ENCODE measurements at places on chromosomes 7 and 10.
A peak's percentile ranks its signal among the peaks of the same experiment; 100 is the strongest.

DNA sequence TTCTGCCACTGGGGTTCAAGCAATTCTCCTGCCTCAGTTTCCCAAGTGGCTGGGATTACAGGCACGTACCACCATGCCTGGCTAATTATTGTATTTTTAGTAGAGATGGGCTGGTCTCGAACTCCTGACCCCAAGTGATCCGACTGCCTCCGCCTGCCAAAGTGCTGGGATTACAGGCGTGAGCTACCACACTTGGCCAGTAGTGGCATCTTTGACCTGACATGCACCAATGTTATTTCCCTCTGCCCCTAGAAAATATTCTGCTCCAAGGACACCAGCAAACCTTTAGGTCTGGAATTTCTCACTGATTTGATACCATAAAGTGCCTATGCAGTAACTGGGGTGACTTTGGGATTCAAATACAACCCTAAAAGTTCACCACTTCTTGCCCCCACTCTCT lies 179.4 kb downstream of the ARID5B start:
- no peak for DNase-seq

GRCh38 chr7:5350600-5351385 lies 68.0 kb downstream of the SLC29A4 start:
- no peak for DNase-seq

GRCh38 chr10:96863922-96864543 lies 31.9 kb downstream of the LCOR start:
- DNase-seq = no peak

DNA sequence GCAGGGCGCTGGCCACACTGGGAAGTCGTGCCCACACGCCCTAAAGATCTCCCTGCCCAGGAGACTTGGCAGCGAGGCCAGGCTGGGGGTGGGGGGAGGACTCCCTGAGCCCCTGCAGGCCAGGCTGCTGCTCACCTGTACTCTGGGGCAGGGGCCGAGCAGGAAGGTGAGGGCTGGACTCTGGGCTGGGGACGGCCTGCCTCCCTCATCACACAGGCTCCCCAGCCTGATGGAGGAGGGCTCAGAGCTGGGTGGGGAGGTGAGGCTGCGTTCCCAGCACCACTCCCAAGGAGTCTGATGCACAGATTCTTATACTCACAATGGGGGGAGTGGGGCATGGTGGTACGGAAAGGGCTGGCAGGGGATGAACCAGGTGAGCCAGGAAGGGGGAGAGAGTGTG lies 71.2 kb downstream of the ELFN1 start:
- no peak for DNase-seq

DNA sequence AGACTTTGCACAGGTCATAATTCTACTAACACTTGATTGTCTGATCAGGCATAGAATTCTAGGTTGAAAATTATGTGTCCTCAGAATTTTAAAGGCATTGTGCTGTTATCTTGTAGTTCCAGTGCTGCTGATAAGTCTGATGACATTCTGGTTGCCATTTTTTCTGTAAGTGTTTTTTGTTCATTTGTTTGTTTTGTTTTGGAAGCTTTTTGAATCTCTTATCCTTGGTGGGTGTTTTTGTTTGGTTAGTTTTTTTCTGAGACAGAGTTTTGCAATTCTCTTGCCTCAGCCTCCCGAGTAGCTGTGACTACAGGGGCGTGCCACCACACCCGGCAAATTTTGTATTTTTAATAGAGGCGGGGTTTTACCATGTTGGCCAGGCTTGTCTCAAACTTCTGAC lies 178.9 kb downstream of the CCDC71L start:
- DNase-seq = no peak

DNA sequence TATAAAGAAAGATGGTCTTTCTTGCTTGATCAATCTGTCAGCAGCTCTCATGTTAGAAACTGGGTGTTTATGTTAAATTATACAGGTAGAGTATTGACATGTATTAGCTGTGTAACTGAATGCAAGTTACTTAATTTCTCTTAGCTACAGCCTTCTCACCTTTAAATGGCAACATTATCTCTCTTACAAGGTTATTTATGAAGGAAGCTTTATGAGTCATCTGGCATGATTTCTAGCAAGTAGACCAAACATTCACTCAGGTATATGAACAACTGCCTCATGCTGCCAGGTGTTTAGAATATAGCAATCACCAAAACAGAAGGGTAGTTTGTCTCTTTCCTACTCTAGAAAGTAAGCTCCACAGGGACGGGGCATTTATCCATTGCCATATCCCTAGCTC lies 8.5 kb downstream of the ARL4A start:
- DNase-seq = no peak

DNA sequence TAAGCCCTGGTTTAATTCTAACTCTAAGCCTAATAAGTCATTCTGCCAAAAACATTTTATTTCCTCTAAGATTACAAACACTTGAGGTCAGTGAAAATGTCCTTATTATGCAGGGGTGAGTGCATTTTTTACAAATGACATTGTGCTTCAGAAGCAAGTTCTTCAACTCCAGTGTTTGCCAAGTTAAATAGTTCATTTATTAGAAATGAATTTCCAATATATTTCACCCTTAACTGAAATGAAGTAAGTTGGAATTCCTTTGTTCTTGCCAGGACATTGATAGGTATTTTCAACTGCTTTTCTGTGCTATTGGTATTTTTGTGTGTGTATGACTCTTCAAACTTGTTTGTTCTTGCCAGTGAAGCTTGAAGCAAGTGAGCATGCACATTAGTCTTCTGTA lies 89.5 kb upstream of the CCDC6 start:
- no peak for DNase-seq

DNA sequence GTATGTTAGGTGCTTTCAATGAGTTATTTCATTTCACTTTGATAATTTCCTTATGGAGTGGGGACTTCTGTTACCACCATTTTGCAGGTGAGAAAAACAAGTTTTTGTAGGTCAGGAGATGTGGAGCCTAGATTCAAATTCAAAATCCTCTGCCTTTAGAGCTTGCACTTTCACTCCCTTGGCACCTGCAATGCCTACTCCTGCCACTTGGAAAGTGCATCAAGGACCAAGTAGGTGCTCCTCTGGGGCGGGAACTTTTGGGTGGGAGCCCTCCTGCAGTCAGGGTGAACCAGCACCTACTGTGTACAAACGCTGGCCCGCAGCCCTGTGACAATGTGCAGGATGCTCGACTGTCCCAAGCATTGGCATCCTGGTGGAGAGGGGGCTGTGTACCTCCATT lies 199.0 kb downstream of the EMX2 start:
- DNase-seq = no peak

DNA sequence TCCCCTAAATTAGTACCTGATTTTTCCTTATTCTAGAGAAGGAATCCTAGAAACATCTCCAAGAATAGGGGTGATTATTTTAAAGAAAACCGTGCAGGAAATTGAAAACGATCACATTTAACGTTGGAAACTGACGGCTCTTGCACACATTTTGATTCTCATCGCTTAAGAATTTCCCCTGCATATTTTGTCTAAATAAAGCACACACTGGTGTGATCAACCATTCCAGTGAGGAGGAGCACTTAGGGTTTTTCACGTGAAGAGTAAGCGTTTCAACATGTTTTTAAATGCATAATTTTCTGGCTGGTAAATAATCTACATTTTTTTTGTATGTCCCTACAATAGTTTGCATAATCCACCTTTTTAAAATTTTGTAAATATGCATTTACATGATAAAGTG lies 229.7 kb upstream of the PFKP start:
- no peak for DNase-seq

DNA sequence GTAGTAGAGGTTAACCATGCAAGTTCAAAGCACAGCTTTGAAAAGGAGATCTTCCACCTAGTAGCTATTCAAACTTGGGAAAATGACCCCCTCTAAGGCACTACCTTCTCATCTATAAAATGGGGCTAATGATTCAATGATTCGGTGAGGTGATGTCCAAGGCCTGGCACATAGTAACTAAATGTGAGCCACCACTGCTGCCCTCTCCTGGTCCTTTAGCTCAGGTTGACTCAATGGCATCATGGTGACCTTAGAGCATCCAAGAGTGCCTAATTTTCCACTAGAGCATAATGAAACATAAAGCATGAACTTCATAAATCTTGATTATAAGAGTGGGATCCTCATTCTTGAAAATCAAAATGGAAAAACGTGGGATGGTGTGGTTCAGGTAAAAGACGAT lies 16.3 kb upstream of the PLCE1 start:
- no peak for DNase-seq

DNA sequence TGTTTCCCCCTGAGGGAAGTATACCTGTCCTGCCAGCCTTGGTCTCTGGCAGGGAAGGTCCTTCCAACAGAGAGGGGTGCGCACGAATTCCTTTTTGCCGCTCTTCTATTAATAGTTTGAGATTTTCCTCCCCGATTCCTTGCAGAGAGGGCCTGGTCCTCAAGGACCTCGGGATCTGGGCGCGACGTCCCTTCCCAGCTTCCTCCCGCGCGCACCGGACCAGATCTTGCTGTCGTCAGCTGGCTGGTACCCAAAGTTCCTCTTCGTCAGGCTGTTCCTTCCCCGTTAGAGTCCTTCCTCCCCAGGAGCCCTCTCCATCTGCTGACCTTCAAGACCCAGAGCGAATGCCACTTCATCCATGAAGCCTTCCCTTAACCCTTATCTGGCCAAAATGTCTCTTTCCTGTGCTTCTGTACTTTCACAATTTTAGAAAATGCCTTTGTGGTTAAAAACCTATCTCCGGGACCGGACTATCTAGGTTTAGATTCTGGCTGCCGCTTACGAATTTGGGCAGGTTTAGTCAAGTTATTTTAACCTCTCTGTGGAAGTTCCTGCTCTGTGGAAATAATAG lies 851 bp upstream of the GOT1 start:
- peak; percentile 35 for DNase-seq

GRCh38 chr10:13401142-13401541 lies 53.0 kb upstream of the SEPHS1 start:
- no peak for DNase-seq

DNA sequence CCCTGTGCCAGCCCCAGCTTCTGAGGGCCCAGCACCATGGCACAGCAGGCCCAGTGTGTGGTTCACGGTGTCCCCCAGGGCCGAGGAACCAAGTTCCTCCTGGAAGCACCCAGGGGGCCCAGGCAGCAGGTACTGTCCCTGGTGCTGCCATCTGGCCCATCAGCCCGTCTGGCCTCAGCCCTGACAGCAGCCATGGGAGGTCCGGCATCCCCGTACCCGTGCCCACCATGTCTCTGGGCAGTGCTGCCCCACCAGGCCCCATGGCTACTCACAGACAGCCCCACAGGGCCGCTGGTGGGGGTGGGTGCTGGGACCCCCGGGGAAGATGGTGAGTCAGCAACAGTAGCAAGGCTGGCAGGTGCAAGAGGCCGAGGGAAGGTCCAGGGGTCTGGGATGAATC lies 32.8 kb downstream of the STK32C start:
- DNase-seq = no peak

- no peak for DNase-seq
Measured at GRCh38 chr7:153393666-153394065, 634.1 kb downstream of the ACTR3B start.

All from stimulated activated CD4-positive, alpha-beta T cell treated with anti-CD3 and anti-CD28 coated beads, Interleukin-15, amount 100 ng/mL, for 24 hours (primary cell).